ENCODE measurements at places on chromosomes 11 and 22.

GRCh38 chr22:28594797-28595462 is 84.7 kb downstream of the TTC28 start:
- DNase-seq: peak; percentile 51

DNA sequence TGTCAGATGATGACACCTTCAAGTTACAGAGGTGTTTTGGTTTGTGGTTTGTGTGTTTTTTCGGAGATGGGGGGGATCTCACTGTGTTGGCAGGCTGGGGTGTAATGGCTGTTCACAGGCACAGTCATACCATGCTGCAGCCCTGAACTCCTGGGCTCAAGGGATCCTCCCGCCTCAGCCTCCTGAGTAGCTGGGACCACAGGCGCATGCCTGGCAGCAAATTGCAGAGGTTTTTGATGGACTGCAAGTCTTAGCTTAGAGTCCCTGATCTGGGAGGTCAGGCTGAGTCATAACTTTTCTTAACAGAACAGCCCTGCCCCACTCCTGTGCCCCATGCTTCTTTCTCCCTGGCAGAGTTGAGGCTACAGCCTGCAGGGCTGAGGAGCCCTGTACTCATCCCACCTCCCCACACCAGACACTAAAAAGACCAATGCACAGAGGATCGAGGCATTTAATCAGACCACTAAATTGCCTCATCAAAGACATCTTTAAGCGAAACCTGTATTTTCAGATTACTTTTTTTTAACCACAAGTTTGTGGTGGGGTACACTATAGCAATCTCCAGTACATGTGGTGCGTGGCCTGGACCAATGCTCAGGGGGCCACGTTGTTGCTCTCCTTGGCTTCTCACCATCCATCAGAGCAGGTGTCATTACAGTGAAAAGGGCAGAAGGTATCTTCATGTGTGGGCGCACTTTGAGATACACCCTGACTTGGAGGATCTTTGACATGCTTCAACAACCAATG is 17.1 kb upstream of the ADORA2A start:
- no peak for DNase-seq

DNA sequence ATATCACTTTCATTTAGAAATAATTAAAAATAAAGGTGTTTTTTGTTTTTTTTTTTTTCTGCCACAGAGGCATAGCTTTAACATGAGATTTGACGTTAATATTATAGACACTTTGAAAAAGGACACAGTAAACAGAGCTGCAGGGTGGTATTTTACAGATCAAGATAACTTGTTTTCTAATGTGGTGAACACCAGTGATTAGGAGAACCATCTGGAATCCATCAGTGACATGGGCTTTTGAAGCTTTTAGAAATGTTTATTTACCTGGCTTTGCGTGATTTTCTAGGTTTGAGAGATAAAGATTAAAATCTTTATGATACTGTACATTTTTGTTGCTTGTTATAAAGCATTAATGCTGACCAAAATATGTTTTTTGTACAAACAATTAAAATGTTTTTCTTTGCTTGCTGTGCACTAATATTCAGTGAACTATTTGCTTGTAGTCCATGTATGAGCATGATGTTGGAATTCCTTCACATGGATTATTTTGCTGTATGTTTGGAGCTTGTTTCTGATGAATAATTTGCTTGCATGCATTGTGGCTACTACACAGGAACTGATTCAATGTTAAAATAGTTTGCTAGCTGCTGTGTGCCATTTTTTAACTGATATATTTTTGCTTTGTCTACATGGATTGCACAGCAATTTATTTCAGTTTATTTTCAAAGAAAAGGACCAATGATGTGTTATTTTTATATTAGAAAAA is 352.1 kb upstream of the NARS2 start:
- DNase-seq: no peak

GRCh38 chr11:13434247-13435205 is 28.5 kb downstream of the BTBD10 start:
- DNase-seq: no peak

DNA sequence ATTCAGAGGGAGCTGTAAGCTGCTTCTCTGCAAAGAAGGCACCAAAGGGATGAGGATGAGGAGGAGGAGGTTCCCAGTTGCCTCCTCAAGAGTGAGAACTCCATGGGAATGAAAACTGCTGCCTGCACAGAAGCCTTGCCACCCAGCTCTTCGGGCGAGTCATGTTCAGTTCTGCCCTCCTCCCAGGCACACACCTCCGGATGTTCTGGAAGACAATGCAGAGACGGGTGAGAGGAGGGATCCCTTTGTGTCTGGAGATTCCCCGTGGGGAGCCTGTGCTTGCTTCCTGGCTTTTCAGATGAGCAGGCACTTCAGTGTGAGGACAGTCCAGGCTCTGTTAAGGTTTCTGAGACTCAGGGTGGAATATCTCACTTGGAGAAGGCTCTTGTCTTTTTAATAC is 295.6 kb downstream of the DDX10 start:
- no peak for DNase-seq

- DNase-seq: no peak
Observed at GRCh38 chr22:46275455-46276122, 7.8 kb downstream of the TTC38 start.

GRCh38 chr11:113613619-113614018 is 92.5 kb downstream of the TMPRSS5 start:
- no peak for DNase-seq

DNA sequence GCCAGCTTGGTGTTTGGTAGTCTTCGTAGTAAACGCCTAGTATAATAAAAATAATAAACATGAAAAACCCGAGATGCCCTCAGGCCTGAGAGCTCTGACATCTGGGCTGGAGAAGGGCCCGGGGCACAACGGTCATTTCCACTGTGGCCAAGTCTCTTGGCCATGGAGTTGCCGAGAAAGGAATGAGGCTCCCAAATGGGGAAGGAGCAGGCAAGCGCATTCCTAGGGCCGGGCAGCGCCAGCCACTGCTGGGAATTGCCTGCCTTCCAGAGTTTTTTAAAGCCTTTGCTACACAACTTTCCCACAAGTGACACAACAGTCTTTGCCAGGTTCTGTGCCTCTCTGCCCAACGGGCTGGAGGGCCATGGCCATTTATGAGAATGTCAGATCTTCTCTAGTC is 103.4 kb downstream of the NAV2 start:
- no peak for DNase-seq

DNA sequence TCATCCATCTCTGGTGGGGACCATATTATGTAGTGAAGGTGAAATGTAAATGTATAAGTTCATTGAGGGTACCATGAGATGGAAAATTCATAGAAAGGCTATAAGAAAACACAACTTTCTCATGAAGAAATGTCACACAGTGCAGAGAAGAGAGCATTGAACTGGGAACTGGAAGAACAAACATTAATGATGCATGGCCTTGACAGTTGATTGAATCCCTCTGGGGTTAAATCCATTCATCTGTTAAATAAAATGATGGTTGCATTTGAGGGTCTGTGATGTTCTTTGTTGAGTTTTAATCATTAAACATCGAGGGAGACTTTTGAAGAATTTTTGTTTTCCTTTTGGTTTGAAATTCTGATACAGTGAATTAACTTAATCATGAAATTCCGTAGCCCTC is 1401.4 kb downstream of the FAM181B start:
- no peak for DNase-seq

DNA sequence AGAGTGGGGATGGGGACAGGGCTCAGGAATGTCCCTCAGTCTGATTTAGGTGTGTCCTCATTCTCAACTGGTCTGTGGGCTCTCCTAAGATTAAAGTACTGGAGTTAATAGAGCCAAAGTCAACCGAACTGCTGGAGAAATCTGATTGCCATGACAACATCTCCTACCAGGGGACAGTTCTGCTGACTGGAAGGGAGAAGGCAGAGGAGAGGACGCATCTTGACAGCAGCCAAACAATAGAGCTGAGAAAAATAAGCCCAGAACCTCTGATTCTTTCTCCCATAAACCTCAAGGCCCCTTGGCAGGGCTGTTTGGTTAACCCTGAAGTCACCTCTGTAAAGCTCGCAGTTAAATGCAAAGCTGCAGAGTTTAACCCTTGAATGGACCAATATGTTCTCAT is 2.8 kb downstream of the KCTD14 start:
- DNase-seq: no peak

DNA sequence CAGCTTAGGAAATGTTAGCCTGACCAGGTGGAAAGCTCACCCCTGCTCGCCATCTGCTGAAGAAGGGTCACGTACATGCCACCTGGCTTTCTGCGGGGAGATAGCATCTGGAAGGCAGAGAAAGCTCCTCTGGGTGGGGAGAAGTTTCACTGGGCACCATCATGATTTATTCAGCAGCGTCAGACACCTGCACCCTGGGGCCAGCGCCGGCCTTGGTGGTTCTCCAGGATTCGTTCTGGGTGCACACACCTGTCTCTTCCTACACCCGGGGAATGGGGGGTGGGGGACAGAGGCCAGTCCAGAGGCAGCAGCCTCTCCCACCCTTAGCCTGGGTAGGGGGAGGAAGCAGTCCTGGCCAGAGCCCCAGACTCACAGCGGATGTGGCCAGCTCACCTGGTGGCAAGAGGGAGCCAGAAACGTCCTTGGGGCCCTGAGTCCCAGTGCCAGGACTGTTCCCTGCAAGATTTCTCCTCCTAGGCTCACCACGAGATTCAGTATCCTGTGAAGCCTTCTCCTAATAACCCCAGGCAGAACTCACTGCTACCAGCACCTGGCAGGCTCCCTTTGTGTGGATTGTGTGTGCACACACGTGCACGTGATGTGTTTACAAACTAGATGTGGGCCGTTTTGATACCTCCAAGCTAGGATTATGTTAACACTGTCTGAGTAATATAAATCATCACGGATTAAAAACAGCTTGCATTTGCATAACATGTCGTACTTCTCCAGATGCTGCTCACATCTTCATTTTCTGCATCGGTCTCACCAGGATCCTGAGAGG is 17.3 kb upstream of the RASD2 start:
- DNase-seq: no peak

DNA sequence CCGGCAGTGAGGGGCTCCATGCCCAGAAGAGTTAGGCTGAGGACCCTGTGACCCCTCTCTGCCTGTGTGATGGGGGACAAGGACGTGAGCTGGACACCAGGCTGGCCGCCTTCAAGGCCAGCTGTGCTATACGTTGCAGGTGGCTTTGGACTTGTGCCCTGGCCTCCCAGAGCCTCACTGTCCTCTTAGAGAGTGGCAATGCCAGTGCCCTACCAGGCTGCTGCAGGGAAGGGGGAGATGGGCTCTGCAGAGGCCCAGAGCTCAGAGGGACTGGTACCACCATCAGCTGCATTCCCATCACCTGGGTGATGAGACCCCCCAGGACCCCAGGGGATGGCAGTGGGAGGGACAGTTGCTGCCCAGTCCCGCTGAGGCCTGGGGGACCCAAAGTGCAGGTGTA is 90.4 kb upstream of the SHISAL1 start:
- DNase-seq: no peak

GRCh38 chr11:637593-638521 is 788 bp downstream of the DRD4 start:
- DNase-seq: no peak

DNA sequence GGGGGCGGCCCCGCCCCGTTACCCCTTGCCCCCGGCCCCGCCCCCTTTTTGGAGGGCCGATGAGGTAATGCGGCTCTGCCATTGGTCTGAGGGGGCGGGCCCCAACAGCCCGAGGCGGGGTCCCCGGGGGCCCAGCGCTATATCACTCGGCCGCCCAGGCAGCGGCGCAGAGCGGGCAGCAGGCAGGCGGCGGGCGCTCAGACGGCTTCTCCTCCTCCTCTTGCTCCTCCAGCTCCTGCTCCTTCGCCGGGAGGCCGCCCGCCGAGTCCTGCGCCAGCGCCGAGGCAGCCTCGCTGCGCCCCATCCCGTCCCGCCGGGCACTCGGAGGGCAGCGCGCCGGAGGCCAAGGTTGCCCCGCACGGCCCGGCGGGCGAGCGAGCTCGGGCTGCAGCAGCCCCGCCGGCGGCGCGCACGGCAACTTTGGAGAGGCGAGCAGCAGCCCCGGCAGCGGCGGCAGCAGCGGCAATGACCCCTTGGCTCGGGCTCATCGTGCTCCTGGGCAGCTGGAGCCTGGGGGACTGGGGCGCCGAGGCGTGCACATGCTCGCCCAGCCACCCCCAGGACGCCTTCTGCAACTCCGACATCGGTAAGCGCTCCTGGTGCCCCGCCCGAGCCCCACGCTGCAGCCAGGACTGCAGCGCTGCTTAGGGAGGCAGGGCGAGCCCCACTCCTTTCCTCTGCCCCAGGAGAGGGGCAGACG is at the start of gene TIMP3:
Gene TIMP3 (plus strand): TSS at position 169 of the 700 bp plus-strand sequence. CDS start 297 bp downstream, at position 466.
- DNase-seq: no peak

DNA sequence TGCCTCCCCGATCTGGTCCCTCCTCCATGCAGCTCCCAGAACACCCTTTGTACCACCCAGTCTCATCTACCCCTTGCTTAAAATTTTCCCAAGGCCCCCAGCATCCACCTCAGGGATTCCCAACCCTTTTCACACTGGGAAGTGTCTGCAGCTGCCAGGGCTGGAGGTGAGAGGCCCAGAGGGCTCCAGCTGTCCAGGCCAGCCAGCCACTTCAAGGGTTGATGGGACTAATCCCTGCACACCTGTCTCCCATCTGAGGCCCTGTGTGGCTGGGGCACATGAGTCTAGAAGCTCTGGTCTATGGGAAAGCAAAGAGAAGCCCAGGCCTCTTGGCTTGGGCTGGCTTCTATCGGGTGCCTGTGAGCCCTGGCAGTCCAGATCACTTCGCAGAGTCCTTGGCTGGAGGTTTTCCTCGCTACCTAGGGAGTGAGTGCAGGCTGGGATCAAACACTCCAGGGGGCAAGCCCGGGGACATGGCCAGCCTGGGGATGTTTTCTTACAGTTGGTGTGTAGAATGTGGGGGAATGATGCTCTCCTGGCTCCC is 41.1 kb upstream of the TPBGL start:
- no peak for DNase-seq

- DNase-seq: no peak
Observed at GRCh38 chr22:43147821-43148220, 3.5 kb upstream of the TSPO start.

DNA sequence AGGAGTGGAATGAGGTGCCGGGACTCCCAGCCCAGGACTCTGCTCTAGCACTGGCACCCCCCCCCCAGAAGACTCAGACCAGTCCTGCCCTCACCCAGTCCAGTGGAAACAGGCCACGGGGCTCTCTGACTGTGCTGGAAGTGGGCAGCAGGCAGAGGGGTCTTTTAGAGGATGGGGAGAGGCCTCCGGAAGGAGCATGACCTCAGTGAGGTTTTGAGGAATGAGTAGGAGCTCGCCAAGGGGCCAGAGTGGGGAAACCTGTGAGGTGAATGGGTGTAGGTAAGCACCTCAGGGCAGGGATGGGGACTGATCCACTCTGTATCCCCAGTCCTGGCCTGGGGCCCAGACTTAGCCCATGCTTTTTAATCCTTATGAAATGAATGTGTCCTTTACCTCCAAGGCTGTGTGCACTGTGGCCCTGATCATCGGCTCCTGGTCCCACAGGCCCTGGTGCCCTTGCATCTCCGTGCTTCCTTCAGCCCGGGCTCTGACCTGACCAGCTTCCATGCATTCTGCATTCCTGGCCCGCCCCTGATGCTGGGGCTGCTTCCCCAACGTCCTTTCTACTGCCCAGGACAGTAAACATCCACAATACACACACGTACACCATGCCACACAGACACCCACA is 24.4 kb upstream of the RFPL3 start:
- no peak for DNase-seq

DNA sequence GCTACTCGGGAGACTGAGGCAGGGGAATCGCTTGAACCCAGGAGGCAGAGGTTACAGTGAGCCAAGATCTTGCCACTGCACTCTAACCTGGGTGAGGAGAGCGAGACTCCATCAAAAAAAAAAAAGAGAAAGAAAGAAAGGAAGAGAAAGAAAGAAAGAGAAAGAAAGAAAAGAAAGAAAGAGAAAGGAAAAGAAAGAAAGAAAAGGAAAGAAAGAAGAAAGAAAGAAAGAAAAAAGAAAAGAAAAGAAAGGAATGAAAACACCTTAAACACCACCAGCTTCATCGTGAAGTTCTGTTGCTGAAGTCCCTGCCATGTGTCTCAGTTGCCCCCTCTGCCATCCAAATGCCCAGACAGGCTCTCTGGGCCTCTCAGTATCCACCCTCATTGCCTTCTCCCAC is 9.9 kb upstream of the CXCR5 start:
- DNase-seq: no peak
